ENCODE measurements at places on chromosomes 7 and 10.
A peak's percentile ranks its signal among the peaks of the same experiment; 100 is the strongest.

DNA sequence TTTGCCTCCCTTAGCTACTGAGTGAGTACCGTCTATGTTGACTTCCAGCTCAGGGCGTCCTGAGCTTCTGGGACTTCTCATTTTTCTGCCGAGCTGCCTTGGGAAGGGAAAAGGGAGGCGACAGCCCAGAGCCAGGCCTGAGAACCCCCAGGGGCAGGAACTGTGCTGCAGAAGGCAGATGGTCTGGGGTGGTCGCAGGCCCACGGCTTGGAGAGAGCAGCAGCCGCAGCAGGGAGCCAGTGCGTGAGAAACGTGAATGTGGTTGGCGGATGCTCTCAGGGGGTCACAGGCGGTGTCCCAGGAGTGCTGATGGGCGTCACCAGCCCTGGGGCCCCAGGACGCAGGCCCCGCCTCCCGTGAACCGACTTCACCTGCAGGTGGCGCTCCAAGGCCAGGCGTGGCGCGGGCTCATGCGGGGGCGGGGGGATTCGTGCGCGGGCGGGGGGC is 9.2 kb upstream of the PWWP2B start:
- peak; percentile 68 for DNase-seq

GRCh38 chr10:75508239-75508813 is 76.9 kb downstream of the LRMDA start:
- no peak for DNase-seq

GRCh38 chr7:127862525-127862924 is 168.7 kb downstream of the LRRC4 start:
- no peak for DNase-seq

- no peak for DNase-seq
Observed at GRCh38 chr7:158295966-158296797, 291.4 kb downstream of the PTPRN2 start.

GRCh38 chr7:157822688-157823031 is 485.9 kb downstream of the DNAJB6 start:
- no peak for DNase-seq

GRCh38 chr7:35749556-35749955 is 51.3 kb upstream of the SEPTIN7 start:
- no peak for DNase-seq

DNA sequence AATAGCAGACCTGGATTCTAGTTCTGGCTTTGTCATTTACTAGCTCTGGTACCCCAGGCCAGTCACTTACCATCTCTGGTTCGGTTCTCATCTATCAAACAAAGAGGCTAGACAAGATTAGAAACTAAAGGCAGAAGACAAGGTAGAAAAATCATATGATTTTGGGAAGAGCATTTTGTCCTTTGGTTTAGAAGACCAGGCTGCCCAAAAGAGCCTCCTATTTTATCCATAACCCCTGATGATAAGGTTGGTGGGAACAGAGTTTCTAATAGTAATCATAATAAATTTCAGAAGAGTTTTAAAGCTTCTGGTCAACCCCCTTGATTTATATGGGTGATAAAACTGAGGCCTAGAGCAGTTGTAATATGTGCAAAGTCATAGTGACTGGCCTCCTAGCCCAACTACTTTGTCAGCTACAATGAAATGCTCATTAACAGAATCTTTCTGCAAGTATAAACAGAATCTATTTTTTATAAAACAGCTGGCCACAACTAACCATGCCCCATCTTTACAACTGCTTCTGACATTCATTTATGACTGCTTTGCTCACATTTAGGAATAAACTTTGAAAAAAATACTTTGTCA is 23.4 kb downstream of the COX15 start:
- DNase-seq, result no peak

DNA sequence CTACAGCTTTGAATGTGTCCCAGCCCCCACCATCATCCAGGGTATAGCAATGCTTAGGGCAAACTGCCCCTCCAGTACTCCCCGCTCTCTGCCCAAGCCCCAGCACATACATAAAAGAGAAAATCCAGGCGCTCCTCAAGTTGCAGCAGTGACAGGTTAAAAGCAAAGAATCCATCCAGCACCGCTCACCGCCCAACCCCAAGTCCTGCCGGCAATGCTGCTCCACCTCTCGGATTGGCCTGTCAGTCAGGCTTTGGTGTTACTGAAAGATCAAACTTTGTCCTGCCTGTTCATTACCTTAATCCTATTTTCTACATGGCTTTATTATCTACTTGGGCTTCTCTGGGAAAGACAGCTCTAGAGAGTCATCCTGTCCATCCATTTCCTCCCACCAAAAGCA is 31.9 kb downstream of the DPCD start:
- no peak for DNase-seq

GRCh38 chr10:43120929-43121314 is 17.3 kb upstream of the CSGALNACT2 start:
- DNase-seq, result no peak

- no peak for DNase-seq
Observed at GRCh38 chr7:22666732-22667131, 60.3 kb upstream of the IL6 start.

DNA sequence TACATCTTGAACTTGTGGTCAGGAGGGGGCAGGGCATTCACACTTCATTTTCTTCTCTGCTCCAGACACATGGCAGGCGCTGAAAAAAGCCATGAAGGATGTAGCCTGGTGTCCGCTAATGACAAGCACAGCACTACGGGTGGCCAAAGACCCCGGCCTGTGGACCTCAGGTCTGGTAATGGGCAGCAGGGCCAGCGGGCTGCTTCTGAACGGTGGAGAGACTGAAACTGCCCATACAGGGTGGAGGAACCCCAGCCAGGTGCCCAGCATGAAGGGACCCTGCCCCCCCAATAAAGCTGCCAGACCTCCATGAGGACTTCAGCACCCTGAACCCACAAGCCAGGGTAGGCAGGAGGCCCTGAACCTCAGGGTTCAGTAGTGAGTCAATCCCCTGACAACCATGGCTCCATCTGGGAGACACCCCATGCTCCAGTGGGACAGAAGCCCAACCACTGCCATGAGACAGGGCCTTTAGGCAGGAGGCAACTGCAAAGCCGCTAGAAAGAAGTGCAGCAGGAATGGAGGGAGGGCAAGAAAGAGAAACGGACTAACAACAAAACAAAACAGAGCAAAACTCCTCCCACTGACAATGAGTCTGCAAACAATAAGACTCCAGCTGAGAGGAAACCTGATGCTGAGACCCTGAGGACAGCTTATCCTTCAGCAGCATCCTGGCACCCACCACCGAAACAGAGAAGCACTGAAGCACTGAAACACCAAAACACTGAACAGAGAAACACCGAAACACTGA is 140.2 kb upstream of the PPP2R2D start:
- DNase-seq, result no peak

DNA sequence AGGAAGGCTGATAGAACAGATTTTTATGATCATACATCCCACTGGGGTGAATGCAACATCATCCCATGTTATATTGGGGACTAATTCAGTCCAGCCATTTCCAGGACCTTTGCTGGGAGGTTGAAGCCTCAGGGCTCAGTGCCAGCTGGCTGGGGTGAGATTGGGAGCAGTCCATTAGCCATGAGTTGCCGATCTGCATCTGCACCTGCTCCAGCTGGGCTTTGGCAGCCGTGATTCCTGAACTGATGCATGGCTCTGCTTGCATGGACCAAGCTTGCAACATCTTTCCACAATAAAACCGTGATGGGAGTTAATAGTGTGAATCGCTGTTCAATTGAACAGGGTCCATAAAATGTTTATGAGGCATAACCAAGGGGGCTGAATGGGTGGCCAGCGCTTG is 346.9 kb downstream of the TYW1 start:
- no peak for DNase-seq

DNA sequence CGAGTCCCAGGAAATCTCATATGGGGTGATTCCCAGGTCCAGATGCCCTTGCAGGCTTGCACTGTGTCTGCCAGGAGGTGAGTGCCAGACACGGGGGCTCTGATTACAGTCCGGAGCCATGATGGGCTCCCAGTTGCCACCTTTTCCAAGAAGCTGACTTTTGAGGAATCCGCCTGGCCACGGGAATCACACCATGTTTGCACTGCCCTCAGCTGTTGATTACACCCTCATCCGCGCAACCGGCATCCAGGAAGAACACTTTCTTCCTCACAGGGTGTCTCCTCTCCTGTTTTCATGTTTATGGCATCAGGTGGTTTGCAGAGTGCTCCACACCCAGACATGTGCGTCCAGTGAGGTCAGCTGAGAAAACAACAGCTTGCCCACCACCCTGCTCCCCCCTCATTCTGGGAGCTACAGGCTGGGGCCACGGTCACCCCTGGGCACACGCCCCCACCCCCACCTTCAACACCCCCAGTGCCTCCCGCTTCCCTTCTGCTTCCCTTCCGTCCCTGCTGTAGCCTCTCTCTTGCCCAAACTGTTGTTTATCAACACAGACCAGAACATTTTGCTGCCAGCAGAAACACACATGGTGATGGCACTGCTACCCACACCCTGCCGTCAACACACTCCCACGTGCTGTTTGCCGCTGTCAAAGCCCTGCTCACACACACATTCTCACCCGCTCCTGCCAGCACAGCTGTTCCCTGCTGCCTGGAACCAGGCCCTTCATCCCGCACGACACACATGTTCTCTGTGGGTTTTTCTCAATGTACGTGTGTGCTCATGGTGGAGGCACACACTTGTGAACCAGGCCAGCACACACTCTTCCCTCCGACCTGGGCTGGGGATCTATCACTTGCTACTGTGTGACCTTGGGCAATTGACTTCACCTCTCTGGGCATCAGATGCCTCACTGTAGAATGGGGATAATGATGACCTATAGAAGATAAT is 35.8 kb downstream of the DDIT4 start:
- no peak for DNase-seq

DNA sequence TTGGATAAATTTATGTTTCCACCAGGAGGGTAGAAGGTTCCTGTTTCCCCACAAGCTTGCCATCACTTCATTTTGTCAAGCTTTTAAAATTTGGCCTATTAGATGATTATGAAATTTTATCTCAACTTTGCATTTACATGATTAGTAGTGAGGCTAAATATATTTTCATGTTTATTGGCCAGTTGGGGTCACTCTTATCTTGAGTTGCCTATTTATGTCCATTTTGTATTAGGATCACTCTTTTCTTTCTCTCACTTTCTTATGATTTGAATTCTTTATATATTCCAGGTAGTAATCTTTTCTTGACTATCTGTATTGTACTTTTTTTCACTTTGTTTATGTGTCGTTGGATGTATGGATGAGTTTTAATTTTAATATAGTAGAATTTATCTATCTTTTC is 218.6 kb upstream of the SLC26A5 start:
- no peak for DNase-seq

- no peak for DNase-seq
Observed at GRCh38 chr10:114349522-114350215, 54.6 kb downstream of the AFAP1L2 start.

DNA sequence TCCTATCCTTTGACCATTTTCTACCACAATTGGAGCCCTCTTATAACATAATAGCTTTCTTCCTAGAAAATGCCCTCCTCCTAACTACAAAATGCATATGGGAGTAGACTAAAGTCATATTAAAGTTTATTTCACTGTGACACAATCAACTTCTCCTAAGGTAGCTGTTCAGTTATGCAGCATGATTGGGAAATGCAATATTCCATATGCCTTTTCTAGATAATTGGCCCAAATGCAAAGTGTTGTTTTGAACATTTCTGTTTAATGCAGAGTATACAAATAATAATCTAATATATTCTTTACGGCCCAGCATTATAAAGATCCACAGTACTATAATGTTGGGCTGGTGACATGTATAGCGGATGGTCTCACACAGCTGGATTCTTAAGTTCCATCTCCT is 205.1 kb downstream of the RAPGEF5 start:
- no peak for DNase-seq

- DNase-seq, result no peak
Observed at GRCh38 chr7:129642871-129643549, 31.5 kb downstream of the NRF1 start.

DNA sequence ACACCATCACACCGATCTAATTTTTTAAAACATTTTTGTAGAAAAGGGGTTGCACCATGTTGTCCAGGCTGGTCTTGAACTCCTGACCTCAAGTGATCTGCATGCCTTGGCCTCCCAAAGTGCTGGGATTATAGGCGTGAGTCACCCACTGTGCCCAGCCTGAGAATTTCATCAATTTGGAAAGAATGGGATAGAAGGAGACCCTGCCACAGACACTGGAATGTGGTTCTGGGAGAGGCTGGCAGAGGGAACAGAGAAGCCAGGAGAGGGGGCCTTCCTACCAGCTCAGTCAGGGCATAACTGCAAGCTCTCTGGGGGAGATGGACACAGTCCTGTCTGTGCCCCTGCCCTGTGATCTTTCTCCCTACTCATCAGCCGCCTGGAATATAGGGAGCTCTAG is 42.1 kb upstream of the MKRN1 start:
- no peak for DNase-seq

DNA sequence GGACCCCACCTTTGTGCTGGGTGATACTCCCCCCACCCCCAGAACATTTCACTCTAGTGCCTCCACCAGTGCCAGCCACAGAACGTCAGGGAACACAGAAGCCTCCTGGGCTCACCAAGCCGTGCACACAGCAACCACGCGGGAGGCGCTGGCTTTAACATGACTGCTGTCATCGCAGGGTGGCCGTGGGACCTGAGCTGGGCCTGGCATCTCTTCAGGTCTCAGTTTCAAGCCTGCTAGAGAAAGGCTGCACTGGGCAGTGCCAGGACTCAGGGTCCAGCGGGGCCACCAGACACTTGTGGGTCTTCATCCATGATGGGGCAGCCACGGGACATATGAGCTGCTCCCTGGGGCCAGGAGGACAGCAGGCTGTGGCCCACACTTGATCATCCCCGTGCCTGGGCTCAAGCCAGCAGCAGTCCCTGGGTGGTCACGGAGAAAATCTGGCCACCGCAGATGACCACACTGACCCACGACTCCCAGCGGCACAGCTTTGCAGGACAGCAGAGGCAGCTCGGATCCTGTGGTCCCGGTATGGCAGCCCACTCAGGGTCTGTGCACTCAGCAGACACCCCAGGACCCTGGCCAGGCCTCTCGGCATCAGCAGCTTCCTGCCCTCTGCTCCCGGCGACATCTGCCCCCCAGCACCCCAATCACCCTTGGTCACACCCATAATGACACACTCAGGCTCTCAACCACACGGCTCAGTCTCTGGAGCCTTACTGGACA is 44.2 kb downstream of the CAMK2B start:
- DNase-seq, result no peak

DNA sequence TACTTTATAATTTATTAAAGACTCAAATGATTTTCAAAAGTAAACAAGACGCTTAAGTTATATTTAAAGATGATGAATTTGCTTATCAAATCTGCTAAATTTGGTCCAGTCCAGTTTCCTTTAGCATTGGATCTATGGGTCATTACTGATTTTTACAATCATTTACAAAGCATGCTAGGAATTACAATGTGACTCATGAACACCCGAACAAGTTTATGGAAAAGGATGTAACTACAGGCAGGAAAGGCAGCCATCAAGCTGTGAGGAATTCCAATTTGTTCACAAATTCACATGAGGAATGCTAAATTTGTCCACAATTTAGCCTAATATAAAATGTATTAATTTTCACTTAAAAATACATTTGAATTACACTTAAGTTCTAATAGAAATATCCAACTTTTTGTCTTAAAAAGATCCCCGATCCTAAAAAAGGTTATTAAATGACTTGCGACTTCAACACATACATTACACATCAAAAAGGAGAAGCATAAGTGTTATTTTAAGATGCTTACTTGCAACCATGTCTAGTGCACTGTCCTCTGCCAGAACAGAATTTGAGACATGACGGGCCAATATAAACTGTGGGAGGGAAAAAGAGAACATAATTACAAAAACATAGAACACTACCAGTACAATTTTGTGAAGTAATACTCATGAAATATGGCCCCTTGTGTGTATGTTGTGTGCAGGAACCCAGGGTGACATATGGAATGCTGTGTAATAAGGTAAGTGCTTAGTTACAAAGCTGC is 194.2 kb upstream of the SLC26A5 start:
- no peak for DNase-seq

GRCh38 chr7:5143935-5144903 is 45.8 kb upstream of the WIPI2 start:
- DNase-seq, result peak; percentile 45
